ENCODE measurements at places on chromosomes 2 and 18. TPM values are rescaled to one million over a fixed set of nuclear protein-coding genes. Genes with fewer than 3 reads are reported as not detected.

DNA sequence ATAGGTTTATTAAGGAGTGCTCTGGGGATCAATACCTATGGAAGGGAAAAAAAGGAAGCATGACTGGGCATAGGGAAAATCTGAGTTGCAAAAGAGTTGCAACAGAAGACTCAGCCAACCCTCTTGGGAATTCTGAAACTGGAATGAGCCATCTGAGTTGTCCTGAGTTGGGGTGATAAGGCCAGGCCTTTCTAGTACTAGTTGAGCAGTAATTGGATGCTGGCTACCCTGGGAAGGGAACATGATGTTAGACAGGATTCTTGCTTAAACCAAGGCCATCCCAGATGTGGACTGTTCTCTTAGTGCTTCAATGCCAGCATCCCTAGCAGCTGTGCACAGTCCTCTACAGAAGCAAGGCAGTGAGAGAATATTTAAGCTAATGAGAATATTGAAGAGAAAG is 348.8 kb upstream of the GULP1 start:
- no peaks in the 10 kb centered on the region for H3K36me3 ChIP-seq
- H3K27me3 ChIP-seq, result no peaks in the 10 kb centered on the region
- no peaks in the 10 kb centered on the region for H3K4me1 ChIP-seq

DNA sequence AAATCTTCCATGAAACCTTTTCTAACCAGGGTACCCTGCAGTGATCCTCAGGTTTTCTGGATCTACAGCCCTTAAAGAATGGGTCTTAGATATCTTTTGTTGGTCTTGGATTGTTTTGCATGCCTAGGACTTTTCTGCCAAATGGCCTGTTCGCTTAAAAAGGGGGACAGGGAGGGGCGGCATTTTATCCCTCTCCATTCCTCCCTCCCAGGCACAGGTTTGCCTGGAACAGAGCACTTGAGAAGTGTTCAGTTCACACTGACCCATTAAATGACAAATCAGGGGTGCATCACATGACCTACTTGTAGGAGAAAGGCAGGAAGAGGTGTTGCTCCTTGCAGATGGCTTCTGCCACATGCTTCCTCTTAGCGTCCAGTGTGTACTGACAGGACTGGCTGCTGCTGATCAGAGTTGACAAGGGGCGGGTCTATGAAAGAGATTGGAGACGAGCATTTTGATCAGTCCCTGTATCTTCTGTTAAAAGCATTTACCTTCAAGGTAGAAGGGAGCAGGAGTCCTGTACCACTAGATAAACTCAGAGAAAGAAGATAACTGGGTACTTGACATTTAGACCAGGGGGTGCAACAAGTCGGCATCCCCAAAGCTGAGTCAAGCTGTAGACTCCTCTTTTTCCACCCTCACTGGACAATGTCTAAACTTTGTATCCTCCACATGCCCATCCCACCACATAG is 8.4 kb downstream of the APOB start:
- H3K27ac ChIP-seq, result no peak overlapping the region
- no peaks in the 10 kb centered on the region for H3K27me3 ChIP-seq
- H3K4me1 ChIP-seq, result peaks cover 6% of the 10 kb centered on the region
- H3K36me3 ChIP-seq, result no peaks in the 10 kb centered on the region

GRCh38 chr2:197920592-197921201 is 116.3 kb downstream of the PLCL1 start:
- DNase-seq, result no peak
- no peak overlapping the region for H3K4me3 ChIP-seq
- peaks cover 33% of the 10 kb centered on the region for H3K4me1 ChIP-seq
- H3K36me3 ChIP-seq, result no peaks in the 10 kb centered on the region

Gene SCYGR8
- not detected for total RNA-seq

Gene CHMP1B
- 347 TPM for total RNA-seq

Gene HS6ST1
- 44.6 TPM for total RNA-seq

Gene TLX2
- not detected for total RNA-seq

Gene IFIH1
- 0.97 TPM for total RNA-seq

Gene CYP26B1
- total RNA-seq, result 2.7 TPM

Data from gastrocnemius medialis (tissue), 4 donors.